ENCODE measurements at places on chromosomes 11 and 22.

DNA sequence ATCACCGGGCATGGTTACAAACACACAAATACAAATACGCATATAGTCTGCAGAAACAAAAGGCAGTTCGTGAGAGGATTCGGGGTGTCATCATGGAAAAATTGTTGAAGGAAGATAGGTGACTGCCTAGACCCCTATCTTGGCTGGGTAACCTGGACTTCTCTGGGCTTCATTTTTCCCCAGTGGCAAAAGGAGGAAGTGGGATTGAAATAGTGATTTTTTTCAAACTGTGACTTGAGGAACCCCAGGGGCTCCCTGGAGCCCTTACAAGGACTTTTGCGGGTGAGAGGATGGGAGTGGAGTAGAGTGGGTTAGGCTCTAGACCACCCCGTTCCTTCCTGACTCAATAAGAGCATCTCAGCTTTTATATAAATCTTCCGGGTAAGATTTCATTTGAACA is 1.0 kb upstream of the ELF5 start:
- no peak for DNase-seq

GRCh38 chr11:79094616-79095015 is 346.2 kb downstream of the TENM4 start:
- no peak for DNase-seq

- DNase-seq = no peak
Measured at GRCh38 chr11:45820211-45820857, 15.4 kb downstream of the SLC35C1 start.

GRCh38 chr11:57406337-57406904 is 16.0 kb upstream of the PRG2 start:
- DNase-seq = no peak

- DNase-seq = peak; percentile 87
Measured at GRCh38 chr11:33633251-33634003, 67.2 kb downstream of the C11orf91 start.

DNA sequence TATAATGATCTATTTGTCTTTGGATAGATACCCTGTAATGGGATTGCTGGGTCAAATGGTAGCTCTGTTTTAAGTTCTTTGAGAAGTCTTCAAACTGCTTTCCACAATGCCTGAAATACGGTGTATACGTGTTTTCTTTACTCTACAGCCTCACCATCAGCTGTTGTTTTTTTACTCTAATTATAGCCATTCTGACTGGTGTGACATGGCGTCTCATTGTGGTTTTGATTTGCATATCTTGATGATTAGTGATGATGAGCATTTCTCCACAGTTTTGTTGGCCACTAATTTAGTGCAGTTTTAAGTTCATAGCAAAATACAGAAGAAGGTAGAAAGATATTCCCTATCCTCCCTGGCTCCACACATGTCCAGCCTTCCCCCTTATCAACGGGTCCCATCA is 26.3 kb upstream of the VPREB1 start:
- no peak for DNase-seq

GRCh38 chr11:128165572-128165971 is 421.8 kb downstream of the ETS1 start:
- DNase-seq = no peak

DNA sequence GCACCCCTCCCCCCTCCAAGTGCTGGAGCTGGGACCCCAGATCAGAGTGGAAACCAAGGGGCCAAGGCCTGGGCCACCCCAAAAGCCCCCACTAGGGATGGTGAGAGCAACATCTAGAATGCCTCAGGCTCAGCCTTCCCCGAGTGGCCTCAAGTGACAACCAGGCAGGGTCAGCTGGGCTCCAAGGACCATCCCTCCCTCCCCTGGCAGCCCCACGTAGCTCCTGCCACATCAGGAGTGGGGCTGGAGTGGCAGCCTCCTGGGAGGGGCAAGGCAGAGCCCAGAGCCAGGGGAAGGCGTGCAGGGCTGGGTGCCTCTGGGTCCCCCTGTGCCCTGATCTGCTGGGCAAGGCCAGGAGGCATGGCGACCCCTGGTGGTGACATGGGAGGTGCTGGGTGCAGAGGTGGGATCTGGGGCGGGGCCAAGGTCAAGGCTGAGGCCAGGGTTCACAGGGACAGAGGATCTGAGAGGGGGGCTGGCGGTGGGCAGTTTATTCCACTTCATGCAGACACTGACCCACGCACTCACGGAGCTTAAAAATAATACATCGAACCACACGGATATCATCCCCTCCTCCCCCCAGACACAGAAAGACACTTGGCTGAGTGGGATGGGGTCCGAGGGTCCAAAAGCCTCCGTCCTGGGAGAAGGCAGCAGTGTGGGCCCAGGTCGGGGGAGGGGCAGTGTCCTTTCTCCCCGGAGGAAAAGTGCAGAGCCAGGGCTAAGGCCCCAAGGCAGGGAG is 15.8 kb upstream of the EHD1 start:
- peak; percentile 37 for DNase-seq

DNA sequence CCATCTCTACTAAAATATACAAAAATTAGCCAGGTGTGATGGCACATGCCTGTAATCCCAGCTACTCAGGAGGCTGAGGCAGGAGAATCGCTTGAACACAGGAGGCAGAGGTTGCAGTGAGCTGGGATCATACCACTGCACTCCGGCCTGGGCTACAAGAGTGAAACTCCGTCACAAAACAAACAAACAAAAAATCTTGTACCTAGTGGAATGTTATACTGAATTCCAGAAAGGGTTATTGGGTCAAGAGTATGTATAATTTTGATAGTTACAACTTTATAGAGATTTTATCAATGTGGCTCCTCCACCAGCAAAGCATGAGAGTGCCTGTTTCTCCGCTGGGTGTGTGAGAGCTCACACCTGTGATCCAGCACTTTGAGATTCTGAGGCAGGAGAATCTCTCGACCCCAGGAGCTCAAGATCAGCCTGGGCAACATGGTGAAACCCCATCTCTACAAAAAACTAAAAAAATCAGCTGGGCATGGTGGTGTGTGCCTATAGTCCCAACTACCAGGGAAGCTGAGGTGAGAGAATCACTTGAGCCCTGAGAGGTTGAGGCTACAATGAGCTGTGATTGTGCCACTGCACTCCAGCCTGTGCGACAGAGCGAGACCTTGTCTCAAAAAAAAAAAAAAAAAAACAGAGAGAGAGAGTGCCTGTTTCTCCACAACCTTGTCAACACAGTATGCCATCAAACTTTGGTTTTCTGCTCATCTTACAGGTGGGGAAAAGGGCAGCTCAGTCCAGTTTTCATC is 12.7 kb upstream of the FOLR1 start:
- no peak for DNase-seq

- DNase-seq = no peak
Measured at GRCh38 chr11:27612932-27613880, 87.0 kb downstream of the BDNF start.

DNA sequence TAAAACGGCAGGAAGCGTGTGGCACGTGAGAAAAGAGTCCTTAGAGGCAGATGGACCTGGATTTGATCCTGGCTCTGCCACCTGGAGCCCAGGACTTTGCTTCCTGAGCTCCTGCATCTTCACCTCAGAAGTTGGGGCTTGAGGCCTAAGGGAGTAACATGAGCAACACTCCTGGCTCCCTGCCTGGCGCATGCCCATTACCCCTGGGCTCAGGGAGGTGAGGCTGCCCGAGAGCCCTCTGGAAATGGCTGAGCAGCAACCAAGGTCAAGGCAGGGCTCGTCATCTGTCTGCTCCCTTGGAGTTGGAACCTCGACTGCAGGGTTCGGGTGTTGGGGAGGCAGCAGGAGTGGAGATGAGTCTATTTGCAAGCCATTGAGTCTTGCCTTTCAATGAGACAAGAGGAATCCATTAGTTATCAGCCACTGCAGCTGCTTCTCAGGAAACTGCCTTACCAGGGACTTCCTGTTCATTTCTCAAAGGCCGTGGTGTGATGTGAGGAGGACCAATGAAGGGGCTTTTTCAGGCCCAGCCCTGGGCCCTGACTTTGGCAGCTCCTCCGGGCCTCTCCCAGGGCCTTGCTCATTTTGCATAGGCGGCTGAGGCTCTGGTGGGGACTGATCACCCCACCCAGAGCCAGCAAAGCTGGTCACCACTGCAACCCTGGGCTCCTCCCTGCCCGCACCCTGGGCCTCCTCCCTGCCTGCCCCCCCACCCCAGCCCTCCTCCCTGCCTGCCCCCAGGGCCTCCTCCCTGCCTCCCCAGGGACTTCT is 6.4 kb downstream of the FADS2 start:
- DNase-seq = peak; percentile 65

GRCh38 chr11:102516179-102516578 is 14.4 kb downstream of the MMP7 start:
- DNase-seq = no peak

DNA sequence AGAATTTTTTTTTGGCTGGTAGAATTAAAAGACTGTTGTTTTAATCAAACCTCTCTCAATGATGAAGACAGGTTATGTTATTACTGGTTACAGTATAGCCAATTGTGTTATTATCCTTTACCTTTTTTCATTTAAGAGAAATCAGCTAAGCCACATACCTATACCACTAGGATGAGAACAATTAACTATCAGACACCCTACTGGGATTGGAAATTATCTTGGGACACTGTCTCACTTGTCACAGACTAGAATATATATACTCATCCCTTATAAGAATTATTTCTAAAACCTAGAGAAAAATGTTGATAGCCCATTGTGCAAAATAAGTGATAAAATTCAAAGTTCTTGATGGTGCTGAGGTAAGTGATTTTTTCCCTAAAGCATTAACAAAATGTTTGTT is at the start of gene OR5AS1:
Gene OR5AS1, plus strand, starts transcription at position 301 of the 400 bp plus-strand sequence. CDS start 2,765 bp downstream, outside the sequence.
- no peak for DNase-seq

DNA sequence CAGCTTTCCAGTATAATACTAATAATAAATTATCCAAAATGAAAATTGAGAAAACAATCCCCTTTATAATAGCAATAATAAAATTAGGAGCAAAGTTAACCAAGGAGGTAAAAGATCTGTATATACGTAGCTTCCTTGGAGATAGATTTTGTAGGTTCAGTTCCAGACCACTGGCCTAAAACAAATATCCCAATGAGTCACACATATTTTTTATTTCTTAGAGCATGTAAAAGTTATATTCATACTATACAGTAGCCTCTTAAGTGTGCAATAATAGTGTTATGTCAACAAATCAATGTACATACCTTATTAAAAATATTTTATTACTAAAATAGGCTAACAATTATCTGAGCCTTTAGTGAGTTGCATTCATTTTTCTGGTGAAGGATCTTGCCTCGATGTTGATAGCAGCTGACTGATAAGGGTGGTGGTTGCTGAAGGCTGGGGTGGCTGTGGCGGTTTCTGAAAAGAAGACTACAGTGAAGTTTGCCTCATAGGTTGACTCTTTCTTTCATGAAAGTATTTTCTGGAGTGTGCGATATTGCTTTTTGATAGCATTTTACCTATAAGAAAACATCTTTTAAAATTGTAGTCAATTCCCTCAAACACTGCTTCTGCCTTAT is 178.5 kb downstream of the ARHGAP42 start:
- DNase-seq = no peak

DNA sequence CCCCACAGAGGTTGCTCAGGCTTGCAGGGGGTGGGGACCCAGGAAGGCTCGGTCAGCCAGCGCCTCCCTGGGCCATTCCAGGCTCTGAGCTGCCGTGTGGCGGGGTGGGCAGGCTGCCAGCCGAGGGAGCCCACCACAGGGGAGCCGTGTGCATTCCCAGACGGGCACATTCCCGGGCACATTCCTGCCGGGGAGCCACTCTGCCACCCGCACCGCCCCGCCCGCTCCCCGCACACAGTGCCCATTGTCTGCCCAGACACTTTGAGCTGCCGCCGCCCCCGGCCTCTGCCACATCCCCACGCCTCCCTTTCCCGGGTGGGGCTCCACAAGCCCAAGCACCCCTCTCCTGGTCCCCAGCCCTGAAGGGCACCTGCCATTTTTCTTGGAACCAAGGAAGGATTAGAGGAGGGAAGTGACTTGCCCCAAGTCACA is 27.4 kb downstream of the RPL3 start:
- no peak for DNase-seq

DNA sequence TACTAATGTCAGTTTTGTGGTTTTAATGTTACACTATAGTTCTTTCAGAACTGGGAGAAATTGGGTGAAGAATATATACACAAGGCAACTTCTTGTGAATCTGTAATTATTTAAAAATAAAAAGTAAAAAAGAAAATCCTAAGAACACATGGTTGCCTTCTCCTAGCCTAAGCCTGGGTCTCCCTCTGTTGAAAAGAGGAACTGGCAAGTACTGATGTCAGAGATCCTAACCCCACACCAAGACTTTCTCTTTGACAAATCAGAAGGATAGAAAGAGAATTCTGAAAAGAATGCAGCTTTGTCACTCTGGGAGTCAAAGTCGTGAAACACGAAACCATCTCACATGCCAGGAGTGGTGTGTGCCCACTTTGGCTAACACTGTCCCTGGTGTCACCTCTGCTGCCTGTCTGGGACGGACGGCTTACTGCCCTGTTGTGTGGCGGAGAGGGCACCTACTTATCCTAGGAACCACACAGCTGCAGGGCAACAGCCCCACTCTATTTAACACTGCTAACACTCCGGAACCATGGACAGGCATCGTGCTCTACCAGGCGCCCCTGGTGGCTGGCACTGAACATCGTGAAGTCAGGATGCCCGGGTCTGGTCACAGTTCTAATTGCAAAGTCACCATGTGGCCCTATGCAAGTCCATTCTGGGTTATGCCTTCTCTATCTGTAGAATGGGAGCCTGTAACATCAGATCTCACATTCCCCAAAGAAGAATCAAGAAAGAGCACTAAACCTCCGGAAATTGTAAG is 108.7 kb upstream of the CD82 start:
- no peak for DNase-seq

DNA sequence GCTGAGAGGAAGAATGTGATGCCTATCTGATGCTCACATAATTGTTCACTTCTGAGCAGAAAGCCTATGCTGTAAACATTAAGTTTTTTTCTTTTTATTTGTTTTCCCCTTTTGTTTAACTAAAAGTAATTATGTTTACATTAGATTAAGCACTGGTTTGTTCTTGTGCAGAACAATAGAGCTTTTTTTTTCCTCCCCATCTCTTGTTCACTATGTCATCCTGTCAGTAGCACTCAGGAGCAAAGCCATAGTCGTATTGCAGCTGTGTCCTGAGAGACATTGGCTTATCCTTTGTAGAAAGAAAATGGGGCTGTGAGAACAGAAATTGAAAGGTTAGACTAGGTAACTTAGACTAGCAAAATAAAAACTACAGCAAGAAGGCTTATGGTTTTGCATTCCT is 301.8 kb upstream of the RAG2 start:
- no peak for DNase-seq

GRCh38 chr22:43042101-43042780 is 27.3 kb upstream of the PACSIN2 start:
- peak; percentile 61 for DNase-seq

DNA sequence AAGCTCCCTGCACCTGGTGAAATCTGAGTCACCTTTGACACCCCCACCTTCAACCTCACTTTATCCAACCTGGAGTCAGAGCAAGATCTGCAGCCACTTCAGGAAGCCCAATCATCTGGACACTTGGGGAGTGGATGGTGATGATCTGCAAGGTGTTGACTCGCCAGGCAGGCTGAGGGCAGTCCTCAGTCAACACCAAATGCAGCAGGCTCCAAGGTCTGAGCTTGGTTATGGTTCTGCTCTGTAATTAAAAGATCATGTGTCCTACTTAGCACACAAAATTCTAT is 446.9 kb downstream of the BRD1 start:
- peak; percentile 61 for DNase-seq

DNA sequence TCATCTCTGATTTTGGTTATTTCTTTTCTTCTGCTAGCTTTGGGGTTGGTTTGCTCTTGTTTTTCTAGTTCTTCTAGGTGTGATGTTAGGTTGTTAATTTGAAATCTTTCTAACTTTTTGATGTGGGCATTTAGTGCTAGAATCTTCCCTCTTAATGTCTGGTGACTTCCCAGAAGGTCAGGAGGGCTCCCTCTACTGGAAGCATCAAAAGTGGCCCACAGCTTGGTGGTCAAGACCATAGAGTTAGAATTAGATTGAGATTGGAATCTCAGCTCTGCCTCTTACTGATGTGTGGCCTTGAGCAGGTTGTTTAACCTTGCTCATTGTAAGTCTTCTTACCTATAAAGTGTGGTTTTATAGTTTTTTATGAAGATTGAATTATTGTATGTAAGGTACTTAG is 99.3 kb downstream of the FDX1 start:
- DNase-seq = no peak
